Effector memory CD4-positive, alpha-beta T cell (primary cell): ENCODE measurements at places on chromosomes 4 and X.

GRCh38 chr4:150578745-150579501 is 3.0 kb upstream of the MAB21L2 start:
- DNase-seq, result no peak

DNA sequence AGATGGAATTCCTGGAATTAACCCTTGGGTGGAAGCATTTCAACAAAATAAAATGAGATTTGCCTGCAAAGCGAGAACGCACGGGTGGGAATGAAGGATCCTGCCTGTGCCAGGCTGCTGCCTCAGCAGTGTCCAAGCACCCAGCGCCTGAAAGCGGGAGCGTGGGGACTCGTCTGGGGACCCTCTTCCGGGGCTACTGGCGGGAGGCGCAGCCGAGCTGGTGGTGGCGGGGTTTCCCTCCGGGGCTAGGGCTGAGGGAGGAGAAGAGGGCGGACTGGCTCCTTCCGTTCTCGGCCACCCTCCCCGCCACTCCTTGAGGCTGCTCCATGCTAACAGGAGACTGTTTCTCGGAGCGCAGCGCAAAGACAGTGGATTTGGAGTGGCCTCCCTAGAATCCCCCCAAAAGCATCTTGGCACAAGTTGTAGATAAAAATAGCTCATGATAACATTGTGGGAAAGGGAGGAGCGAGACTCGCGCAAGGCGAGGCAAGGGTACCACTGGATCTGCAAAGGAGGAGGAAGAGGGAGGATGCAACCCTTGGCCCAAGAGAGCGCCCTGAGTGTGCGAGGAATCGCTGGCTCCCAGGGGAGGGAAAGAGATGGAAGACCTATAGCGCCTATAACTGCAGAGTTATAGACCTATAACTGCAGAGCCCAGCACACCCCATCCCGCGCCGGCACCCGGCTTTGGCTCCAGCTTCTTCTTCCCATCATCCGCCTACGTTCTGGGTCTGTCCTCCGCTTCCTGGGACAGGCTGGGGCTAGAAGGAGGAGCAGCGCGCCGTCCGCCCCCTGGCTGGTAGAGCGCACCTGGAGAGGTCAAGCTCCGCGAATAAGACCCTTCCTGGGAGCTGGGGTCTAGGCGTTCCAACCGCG is 1.3 kb downstream of the HS3ST1 start:
- DNase-seq, result no peak

- DNase-seq, result no peak
Measured at GRCh38 chr4:65668201-65669089, 1.8 kb downstream of the EPHA5 start.

DNA sequence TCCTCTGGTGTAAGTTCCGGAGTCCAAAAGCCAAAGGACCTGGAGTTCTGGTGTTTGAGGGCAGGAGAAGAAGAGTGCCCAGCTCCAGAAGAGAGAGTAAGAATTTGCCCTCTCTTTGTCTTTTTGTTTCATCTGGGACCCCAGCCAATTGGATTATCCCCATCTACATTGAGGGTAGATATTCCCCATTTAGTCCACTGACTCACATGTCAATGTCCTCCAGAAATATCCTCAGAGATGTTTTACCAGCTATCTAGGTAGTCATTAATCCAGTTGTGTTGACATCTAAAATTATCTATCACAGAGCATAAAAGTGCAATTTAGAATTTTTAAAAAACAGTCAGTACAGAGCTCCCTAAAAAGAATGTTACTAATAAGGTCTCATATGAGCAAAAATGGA is 132.9 kb upstream of the TMEM47 start:
- DNase-seq, result no peak

DNA sequence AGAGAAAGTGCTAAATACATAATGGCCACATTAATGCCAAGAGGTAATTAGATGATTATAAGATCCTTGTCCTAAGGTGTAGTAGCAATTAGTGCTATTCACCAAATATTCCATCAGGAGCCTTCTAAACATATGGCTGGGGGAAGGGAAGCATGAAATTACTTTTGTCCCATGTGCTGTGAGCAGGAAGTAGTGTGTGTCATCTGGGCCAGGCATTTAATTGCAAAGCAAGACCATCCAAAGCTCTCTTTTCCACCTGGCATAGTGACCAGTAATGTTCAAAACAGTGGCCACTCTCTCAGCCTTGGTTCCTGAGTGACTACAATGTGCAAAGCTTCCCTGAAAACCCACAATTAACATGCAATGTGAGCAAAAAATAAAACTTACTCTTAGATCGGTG is 144.2 kb upstream of the FAM241A start:
- no peak for DNase-seq

- no peak for DNase-seq
Measured at GRCh38 chrX:72297953-72298730, 7.6 kb downstream of the CITED1 start.

DNA sequence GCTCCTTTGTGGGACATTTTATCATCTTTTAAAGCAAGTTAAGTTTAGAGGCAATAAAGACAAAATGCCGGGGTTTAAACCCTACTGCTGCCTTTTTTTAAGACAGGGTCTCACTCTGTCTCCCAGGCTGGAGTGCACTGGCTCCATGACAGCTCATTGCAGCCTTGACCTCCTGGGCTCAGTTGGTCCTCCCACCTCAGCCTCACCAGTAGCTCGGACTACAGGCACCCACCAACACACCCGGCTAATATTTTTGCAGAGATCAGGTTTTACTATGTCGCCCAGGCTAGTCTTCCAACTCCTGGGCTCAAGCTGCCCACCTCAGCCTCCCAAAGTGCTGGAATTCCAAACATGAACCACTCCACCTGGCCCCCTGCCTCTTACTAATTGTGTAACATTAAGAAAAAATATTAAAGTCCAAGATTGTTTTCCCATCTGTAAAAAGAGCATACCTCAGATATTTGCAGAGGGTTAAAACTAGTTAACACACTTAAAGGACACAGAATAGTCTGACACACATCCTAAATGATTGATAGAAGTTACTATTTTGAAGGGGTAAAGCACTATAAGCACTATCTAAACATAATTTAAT is 9.8 kb downstream of the HNRNPD start:
- DNase-seq, result no peak

- DNase-seq, result no peak
Measured at GRCh38 chr4:98539741-98540140, 118.7 kb downstream of the TSPAN5 start.

DNA sequence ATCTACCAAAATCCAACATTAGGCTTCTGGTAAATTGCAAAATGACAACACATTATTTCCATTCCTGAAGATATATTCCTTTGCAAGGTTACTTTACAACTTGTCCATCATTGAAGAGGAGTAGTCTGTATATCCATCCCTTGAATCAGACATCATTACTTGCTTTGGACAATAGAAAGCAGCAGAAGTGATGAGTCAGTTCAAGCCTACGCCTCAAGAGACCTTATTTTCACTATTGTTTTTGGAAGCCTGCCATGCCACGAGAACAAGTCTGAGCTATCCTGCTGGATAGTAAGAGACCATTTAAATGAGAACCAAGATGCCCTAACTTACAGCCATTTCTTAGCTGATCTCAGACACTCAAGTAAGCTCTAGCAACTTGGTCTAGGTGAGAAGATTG is 246.0 kb upstream of the HHIP start:
- DNase-seq, result no peak

DNA sequence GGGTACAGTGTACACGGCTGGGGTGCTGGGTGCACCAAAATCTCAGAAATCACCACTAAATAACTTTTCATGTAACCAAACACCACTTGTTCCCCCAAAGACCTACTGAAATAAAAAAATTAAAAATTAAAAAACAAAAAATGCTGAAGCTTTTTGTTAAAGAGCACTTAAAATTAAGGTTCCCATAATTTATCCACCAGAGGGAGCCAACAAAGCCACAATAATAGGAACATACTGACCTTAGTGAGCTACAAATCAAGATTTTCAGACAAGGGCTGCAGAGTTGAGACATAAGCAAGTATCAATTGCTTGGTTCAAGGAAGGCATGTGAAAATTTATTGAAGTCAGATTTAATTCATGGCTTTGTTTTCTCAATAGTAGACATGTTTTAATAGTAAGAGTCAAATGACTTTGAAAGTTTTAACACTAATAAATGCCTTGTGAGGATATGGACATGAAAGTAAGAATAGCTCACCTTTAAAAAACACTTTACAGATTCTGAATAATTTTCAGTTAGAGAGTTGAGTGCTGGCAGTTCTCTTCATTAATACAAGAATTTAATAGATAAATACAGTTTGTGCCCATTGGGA is 43.0 kb upstream of the SCOC start:
- DNase-seq, result no peak

DNA sequence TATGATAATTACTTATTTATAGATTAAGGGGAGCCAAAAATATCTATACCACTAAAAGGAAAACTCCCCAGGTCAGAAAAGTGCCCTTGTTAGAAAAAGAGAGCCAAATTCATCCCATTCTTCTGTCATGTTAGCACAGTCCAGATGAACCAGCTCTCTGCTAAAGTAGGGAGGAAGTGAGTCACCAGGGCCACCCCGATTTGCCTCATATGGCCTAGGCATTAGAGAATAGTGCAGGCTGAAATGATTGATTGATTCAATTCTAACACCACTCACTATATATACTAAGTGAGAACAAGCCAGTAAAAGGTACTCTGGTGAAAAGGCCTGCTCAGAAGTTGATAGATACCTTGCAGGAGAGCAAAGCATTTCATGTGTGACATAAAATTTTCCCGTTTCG is 94.5 kb downstream of the SRPX start:
- no peak for DNase-seq

DNA sequence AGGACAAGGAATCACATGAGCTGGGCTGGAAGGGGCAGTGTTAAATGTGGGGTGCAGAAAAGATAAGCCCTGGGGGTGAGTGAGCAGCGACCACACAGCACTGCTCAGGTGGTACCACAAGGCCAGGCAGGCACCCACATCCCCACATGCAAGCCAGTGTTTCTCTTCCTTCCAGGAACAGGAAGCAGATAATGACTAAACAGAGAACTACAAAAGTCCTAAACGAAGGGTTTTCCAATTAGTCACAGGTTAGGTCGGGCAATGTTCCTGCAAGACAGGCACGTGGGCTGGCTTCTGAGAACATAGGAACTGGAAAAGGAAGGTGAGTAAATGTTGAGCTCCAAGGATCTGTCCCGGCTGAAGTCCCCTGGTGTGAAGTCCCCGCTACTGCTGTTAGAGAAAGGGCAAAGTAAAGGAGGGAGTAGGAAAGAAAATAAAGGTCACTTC is 19.5 kb downstream of the RELL1 start:
- no peak for DNase-seq

GRCh38 chr4:165588534-165589315 is 209.9 kb downstream of the CPE start:
- no peak for DNase-seq

DNA sequence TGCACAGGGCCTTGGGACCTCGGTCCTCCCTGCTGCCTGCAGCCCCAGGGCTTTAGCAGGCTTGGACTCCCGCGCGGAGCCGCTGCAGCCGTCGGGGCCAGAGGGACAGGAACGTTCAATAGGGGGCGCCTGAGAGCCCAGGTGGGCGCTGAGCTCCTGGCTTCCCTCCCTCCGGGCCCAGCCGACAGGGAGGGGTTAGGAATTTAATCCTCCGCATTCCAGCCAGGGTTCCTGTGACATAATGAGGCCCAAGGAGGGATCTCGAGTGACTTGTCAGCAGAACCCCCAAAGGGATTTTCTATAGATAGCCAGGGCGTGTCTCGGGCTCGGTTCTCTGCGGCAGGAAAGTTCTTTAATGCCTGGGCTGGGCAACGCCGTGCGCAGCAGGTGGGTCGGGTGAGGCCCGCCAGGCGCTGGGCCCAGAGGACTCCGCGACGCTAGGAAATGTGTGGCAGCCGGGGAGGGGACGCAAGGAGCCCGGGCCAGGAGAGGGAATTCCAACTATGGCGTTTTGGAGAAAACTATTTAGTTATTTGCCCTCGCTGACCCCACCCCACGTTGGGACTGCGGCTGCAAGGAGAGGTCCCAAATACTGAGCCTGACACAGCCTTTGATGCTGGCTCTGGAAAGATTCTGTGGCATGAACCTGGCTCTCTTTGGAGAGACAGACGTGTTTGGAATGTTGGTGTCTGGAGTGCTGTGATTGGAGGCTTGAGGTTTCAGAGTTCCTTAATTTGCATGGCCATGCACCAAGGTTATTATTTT is 285.2 kb upstream of the GATB start:
- no peak for DNase-seq

DNA sequence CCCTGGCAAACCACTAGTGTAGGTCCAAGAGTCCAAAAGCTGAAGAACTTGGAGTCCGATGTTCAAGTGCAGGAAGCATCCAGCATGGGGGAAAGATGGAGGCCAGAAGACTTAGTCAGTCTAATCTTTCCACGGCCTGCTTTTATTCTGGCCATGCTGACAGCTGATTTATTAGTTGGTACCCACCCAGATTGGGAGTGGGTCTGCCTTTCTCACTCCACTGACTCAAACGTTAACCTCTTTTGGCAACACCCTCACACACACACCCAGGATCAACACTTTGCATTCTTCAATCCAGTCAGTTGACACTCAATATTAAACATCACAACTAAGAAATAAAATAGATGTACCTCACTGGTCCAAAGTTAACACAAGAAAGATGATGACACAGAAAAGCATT is 134.8 kb upstream of the GABRA2 start:
- no peak for DNase-seq

DNA sequence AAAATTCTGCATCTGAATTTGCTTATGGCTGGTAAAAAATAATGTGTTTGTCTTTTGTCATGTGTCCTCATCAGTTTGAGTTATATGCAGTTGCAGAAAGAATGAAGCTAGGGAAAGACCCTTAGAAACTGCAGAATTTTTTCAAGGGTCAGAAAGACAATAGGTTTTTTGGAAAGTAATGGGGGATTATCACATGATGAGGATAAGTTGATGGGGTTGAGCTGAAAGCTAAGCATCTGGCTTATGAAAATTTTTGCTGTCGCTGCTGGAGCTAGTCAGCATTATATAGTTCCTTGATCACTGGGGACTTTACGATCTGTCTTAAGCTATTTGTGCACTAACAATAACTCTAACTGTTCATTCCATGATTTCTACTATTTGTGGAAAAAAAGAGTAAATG is 331.7 kb downstream of the PPARGC1A start:
- no peak for DNase-seq
